ENCODE measurements at places on chromosomes 12 and 14.

- DNase-seq = no peak
These were observed 12.8 kb downstream of the SLC38A2 start for GRCh38 chr12:46359667-46360280.

DNA sequence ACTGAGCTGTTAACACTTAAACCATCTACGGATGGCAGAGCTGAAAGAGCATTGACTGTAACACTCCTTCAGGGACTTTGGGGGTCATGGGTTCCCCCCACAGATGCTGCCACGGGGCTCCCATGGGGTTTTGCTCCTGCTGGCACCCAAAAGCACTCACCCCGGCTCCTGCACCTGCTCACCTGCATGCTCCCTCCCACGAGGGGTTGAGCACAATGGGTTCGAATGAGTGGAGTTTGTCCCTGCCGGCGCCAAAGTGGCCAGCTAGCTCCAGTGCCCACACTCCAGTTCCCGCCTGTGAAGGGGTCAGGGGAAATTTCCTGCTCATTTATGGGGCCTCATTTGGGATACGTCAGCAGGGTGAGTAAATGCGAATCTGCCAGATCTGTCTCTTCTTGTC lies 40.7 kb downstream of the TNFAIP2 start:
- no peak for DNase-seq

DNA sequence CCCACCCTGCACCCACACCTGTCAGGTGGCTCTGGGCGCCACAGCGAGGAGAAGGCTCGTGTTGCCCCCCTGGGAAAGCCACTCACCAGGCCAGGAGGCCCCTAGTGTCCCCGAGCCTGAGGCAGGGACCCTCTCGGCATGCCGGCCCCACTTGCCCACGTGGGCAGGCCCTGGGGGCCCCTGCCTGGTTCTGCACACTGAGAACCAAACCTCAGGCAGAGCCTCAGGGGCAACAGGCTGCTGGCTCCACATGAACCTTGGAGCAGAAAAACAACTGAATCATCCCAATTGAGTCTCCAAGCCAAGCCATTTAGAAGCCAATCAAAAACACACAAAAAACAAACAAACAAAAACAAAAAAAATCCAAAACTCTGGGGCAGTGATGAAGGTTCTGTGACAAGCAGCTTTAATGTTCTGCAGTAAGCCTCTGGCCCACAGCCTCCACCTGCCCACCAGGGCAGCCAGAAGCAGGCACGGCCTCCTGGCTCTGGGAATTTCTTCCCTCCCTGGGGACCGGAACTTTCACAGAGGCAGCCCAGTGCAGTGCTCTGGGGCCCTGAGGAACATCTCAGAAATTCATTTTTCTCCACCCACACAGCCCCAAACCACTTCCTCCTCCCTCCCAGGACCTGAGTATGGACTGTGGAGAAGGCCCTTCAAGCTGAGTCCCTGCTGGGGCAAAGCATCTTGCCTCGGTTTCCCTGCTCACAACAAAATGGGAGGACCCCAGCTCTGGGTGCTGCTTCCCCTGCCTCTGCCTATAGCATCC lies 90.2 kb downstream of the CHGA start:
- DNase-seq = no peak

DNA sequence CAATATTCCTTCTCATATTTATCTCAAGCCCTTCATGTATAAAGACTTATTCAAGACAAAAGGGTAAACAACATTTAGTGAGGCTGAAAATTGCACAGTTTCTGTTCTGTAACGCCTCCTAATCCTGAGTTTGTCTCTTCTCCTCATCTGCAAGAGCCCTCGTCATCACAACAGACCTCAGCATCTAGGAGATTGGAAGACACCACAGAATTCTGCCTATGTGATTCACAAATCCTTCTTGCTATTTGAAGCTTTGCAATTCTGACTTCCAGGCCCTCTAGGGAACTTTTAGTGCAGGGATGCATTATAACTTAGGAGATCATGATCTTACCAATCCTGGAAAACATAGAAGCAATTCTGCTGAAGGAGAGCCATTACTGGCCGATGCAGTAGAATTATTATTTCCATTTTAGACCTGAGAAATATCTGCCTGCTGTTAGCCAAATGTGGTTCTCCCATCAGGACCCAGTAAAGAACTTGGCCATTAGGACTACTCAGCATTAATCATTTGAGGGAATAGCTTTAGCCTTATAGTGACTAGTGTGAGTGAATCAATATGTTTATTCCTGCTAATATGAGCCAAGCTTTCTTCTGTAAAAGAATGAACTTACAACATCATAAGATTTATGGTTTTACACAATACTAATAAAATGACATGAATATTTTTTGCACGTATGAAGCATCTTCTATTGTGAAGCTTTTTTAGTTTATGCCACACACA lies 119.5 kb downstream of the ANO4 start:
- DNase-seq = no peak
